Retinal pigment epithelial cell (primary cell): ENCODE measurements at places on chromosomes 16 and 17.
A peak's percentile ranks its signal among the peaks of the same experiment; 100 is the strongest.

- no peak for DNase-seq
Measured at GRCh38 chr17:74573169-74573568, 5.9 kb upstream of the CD300H start.

- no peak for DNase-seq
Measured at GRCh38 chr17:34206569-34206968, 48.5 kb upstream of the CCL2 start.

DNA sequence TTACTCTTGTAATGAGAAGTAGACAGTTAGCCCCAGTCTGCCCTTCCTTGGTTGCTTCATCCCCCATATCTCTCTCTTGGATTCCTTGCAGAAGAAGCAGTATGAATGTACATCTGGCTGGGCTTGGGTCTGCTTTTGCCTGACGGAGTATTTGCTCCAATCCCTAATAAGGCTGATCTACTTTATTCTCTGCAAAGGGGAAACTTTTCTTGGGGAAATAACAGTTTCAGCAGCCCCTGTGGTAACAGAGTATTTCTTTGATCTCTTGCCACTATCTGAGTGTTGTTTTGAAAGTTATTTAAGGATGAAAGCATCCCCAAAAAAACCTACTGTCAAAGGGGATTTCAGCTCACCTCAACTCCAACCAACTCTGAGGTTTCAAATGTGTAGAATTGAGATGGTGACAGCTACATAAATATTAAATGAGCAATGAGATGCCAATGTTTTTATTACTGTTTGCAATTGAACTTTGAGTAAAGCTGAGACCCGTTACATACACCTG is 168.9 kb upstream of the NOG start:
- no peak for DNase-seq

GRCh38 chr17:6912110-6913051 is 80.9 kb upstream of the TEKT1 start:
- no peak for DNase-seq

DNA sequence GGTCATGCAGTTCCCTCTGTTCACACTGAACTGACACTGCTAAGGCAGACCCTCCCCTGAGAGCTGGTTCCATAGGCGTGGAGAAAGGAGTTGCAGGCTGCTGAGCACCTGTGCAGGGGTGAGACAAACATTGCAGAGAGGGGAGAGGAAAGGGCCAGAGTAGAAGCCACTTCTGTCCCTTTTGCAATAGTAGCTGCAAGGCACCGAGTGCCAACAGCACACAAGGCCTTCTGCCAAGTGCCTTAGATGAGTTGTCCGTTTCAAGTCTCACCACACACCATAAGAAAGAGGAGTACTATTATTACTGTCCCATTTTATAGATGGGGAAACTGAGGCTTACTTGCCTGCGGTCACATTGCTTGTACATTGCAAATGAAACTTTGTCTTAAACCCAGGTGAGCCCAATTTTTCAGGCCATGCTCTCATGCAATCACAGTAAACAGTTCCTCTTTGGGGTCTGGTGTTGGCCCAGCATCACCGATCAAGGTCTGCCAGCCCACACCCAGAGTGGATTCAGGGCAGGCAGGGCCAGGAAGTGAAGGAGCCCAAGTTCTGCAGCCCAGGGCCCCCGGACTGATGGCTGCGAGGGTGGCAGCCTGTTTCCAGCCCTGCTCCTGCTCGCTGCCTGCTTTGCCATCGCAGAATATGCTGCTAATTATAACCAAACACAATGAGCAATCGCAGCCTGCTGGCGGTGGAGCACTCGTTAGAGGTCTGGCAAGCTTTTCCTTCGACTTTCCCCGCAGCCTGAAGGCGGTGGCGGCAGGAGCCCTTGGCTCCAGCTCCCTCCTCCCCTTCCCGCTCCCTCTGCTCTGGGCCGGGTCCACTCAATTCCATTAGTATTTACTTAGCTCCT is 36.8 kb upstream of the DYNLL2 start:
- no peak for DNase-seq

DNA sequence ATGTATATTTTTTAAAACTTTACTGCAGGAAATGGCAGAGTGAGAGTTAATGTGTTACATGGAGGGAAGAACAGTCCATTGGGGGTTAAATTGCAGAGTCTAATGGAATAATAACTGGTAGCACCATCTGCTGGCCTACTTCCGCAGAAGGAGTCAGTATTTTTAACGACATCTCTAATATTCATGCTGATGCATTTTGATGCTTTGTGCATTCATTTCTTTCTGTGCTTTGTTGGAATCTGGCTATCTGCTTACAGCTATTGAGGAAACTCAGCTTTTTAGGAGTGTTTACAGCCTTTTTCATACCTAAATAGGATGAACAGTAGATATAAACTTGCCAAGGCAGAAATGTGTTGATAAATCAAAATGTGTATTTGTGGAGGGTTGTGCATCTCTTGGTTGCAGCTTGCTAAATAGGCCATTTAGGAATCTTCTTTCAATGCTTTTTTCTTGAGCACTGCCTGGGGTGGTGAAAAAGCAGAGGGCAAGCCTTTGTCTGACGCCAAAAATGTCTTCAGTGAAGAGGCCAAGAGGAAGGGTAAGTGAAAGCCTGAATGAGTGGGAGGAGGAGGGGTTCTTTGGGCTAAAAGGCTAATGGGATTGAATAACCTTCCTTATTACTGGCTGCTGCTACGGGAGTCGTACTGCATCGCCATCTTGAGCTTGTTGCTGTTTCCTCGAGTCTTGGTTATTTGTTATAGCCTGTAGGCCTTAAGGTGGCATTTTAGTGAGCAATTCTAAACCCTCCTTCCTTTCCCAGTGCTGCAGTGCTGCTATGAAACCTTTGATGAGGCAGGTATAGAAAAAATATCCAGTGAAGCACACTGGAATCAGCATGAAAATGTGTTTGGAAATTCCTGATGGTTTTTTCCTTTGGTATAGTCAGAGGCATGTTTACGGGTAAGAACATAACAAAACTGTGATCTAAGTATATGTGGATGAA is 153.3 kb downstream of the CHD9 start:
- DNase-seq: peak; percentile 64

DNA sequence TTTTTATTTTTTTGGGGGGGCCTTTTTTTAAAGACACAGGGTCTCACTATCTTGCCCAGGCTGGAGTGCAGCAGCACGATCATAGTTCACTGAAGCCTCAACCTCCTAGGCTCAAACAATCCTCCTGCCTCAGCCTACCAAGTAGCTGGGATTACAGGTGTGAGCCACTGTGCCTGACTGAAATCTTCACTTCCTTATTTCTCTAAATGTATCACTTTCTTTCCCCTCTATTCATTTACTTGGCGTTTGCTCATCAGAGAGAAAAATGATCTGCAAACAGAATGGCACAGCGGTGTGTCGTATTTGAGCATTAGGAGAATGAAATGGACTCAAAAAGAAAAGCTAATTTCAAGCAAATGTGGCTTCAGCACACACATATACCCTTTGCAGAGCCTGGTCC is 44.3 kb upstream of the CDH5 start:
- DNase-seq: no peak

DNA sequence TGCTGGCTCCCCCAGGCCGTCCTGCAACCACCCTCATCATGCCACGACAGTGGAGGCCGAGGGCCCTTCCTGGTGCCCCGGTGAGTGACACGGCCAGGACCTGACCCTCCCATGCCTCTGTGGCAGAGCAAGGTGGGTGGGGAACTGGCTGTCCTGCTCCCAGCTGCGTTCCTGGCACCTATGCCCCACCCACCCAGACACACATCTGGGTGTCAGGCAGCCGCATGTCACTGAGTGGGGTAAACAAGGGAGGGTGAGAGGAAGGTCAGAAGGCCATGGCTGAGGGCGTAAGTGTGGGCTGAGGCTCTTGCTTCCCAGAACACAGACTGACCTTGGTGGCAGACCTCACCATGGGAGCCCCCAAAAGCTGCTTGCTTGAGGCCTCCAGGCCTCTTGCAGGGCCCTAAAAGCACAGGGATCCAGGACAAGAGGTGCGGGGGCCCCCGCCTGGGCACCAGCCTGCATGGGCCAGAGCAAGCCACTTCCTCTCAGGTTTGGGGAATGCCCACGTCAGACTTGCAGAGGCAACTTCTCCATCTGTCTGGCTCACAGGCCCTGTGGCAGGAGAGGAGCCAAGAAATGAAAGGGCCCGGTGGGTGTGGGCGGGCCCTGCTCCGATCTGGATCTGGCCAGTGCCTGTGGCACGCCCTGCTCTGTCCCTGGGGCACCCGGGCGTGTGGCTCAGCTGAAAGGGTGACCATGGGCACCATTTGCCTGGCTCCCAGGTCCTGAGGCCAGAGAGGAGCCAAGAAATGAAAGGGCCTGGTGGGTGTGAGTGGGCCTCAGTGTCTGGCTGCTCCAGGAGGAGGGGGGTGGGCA is 3.9 kb upstream of the CCDC57 start:
- DNase-seq: no peak

DNA sequence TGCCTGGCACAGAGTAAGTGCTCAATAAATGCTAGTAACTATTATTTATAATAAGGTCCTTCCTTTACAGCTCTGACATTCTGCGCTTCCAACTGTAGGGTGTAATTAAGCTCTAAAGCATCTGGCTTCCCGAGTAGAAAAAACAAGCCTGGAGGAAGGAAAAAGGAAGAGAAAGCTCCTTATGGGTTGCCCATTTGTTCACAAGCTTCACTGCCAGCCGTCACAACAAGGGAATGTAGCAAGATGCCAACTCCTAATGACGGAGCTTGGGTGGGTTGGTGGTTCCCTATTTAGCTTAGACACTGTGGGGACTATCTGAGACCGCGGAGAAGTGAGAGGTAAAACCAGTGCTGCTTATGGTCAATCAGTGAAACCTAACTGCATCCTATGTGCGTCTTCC is 7.3 kb upstream of the RPRML start:
- no peak for DNase-seq

- no peak for DNase-seq
Measured at GRCh38 chr17:35540589-35541404, 3.3 kb upstream of the SLFN12L start.

DNA sequence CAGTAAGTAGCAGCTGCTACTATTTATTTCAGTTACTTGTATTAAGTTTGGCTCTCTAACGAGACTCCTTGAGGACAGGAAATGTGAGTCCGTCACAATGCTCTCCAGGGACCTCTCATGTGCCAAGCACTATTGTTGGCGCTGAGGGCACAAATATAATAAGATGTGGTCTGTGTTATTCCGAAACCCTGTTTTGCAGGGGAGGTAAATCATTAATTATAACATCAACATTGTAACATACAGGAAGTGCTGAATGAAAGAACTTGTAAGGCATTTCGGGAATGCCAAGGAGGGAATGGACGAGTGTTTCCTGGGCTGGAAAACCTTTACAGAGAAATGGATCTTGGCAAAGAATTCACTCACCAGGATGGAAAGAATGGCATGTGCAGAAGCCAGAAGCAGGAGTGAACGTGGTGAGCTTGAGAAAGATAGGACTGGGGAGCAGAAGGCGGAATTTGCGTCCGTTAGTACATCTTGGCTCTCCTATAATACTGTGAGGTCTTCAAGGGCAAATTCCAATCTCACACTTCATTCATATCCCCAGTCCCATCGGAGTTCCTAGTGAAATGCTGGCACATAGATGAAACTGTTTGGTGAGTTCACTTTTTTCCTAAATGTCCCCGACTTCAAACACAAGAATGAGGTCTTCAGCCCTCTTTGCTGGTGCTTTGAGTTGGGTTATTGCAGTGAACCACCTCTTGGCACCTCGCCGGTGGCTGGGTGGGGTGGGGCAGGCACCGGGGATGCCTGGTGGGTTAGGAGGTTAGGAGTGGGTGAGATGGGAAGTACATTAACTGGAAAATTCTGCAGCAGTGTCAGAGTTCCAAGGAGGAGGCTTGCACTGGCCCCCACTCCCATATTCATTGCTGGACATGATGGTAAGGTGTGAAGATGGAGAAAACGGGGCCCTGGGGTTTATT is 11.5 kb downstream of the TAC4 start:
- no peak for DNase-seq

DNA sequence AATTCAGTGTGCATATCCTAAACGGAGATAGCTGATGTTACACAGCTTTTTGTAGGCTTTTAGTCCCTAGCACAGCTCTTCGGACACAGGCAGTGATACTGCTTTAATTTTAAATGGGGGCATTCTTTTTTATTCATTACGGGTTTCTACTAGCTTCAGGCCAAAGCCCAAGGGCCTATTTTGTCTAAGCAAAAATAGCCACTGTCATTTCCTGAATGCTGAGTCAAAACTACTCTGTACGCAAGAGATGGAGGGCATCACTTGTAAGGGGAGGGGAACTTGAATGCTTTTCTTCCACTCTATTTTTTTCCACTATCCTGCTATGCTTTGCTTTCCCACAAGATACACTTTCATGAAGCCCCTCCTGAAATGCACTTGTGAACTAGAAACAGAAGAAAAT is 360.7 kb downstream of the PMP22 start:
- no peak for DNase-seq

DNA sequence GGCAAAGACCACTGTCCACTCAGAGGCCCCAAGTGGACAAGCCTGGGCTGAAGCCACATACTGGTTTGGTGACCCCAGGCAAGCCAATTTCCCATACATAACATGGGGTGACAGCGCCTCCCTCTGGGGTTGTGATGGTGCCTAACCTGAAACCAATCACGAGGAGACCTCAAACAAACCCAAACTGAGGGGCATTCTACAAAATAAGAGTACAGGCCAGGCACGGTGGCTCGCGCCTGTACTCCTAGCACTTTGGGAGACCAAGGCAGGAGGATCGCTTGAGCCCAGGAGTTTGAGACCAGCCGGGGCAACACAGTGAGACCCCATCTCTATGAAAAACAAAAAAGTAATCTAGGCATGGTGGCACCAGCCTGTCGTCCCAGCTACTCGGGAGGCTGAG is 3.6 kb downstream of the P2RX5 start:
- no peak for DNase-seq

- DNase-seq: no peak
Measured at GRCh38 chr16:86078121-86078600, 179.2 kb downstream of the IRF8 start.

DNA sequence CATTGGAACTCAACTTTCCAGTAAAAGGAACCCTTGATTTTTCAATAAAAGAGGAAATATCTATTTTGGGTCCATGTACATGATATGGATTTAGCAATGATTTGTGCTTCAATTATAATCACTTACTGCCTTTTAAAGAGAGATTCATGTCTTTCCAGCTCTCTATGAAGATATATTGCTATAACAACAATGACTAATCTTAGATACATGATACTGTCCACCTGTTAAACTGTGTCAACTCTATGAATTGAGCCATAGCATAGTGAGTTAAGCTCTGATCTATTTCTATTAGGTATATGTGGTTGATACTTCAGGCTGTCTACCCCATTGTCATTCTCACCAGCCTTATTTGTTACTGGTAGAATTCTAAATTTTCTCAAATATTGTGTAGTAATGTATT is 15.0 kb upstream of the MPHOSPH6 start:
- DNase-seq: no peak

DNA sequence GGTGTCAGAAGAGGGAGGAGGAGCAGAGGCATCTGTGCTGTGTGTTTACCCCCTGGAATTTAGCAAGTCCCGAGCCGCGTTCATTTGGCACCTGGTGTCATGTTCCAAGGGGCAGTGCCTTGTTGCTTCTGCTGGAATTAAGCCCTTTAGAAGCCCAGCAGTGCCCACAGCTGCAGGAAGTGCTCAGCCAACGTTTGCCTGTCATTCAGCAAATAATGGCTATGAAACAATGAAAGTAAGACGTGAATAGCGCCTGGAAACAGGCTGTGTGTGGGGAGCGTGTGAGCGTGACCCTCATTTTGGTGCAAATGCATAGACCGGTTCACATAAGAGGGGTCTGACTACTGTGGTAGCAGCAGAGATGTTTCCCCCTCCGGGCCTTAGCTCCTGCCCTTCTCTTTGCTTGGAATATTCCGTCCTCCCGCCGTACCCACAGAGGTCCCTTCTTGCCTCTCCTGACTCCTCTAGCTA is 5.8 kb upstream of the ATP2C2 start:
- no peak for DNase-seq
